AG04449 (cell line): ENCODE measurements at places on chromosomes 5 and 9.

DNA sequence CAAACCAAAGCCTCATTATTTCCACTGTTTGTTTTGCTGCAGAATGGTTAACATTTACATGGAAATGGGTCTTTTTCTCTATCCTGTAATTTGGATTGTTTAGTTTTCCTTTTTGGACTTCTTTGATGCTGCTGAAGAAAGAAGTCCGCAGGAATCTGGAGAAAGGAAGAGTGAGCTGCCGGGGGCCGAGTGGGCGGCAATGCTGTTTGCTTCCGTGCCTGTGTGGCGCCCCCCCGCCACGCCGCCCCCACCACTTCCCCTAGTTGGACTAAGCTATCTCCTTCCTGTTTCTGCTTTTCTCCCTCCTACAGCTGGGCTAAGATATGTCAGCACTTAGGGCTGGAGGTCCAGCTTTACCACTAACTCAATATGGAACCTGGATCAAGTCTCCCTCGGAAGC is 39.7 kb downstream of the ACTL7B start:
- DNase-seq, result no peak

- DNase-seq, result no peak
Observed at GRCh38 chr5:17058438-17058837, 122.3 kb upstream of the MYO10 start.

GRCh38 chr9:128503870-128504269 is 649 bp upstream of the GLE1 start:
- no peak for DNase-seq

DNA sequence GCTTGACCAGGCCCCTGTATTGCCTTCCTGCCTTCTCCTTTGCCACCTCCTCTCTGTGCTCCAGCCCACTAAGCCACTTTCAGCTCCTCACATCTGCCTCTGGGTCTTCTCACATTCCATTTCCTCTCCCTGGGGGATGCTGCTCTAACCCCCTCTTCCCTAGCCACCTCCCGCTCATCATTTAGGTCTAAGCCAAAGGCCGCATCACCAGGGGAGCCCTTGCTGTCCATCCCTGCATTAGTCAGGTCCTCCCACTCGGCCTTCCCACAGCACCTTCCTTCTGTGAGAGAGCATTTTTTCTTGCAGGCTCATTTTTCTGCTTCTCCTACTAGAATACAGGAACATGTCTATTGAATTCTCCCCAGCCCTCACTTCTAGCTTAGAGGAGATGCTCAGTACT is 72.6 kb upstream of the GALNT10 start:
- DNase-seq, result no peak

- no peak for DNase-seq
Observed at GRCh38 chr5:22542340-22542739, 310.8 kb downstream of the CDH12 start.

DNA sequence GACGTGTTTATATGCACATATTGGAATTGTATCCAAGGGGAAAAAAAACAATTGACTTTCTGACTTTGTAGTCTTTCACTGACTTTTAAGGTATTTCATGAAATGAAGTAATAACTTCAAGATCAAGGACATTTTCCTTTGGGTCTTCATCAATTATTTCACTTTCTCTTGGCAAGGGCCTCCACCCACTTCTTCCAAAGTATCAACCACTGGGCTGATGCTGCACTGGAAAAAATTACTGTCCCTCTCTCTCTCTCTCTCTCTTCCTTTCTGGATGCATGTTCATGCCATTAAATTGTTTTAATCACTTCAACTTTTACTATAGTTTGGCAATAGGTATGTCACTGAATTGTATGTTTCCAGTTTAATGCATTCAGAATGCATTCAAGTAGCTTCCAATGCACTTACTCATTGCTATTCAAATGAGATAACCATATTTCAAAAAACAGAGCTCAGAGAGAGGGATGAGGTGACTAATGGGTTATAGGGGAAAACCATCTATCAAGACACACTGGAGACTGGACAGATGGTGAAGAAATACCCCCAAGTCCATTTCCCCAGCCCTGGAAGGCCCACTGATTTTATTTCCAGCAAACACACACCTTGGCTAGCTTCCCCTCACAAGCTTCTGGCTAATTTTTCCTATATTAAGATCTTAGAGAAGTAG is 585.3 kb downstream of the EBF1 start:
- peak; percentile 44 for DNase-seq

DNA sequence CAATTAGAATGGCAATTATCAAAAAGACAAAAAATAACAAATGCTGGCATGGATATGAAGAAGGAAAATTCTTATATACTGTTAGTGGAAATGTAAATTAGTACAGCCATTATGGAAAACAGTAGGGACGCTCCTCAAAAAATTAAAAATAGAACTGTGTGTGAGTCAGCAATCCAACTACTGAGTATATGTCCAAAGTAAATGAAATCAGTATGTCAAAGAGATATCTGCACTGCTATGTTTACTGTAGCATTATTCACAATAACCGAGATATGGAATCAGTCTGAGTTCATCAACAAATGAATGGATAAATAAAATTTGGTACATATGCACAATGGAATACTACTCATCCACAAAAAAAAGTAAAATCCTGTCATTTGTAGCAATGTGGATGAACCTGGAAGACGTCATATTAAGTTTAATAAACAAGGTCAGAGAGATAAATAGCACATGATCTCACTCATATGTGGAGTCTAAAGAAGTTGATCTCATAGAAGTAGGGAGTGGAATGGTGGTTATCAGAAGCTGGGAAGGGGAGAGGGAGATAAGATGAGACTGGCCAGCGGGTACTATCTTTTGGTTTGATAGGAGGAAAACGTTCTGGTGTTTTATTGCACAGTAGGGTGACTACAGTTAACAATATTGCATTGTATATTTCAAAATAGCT is 16.6 kb upstream of the SHC3 start:
- DNase-seq, result no peak

GRCh38 chr9:83056174-83056573 is 6.8 kb downstream of the RASEF start:
- DNase-seq, result no peak

GRCh38 chr5:149644629-149645028 is 63.3 kb downstream of the ARHGEF37 start:
- DNase-seq, result no peak

- no peak for DNase-seq
Observed at GRCh38 chr9:137891588-137892423, 14.2 kb downstream of the CACNA1B start.

DNA sequence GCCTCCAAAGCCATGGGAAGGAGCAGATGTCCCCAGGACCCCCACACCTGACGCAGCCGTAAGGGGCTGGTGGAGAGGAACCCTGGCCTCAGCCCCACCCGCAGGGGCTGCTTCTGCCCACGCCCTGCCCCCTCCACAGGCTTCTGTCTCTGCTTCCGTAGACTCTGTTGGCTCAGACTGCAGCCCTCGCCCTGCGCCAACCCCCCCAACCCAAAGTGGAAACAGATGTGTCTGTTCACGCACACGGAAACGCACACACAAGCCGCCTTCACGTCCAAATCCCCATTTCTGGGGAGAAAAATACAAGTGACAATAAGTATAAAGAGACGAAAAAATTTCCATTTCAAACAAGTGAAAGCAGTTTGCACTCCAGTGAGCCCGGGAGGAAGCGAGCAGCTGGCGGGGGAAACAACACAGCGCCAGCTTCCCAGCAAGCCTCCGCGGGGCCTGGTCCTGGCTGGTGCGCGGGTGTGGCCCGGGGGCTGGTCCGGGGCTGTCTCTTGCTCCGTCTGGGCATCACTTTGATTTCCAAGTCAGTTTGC is 32.6 kb upstream of the RXRA start:
- no peak for DNase-seq

- DNase-seq, result no peak
Observed at GRCh38 chr9:35829764-35830096, 702 bp downstream of the TMEM8B start.

GRCh38 chr5:174326372-174326771 is 280.9 kb downstream of the NSG2 start:
- DNase-seq, result no peak

- DNase-seq, result no peak
Observed at GRCh38 chr5:10552183-10553143, 11.4 kb upstream of the ANKRD33B start.

GRCh38 chr9:113381909-113382411 is 5.2 kb upstream of the HDHD3 start:
- no peak for DNase-seq

GRCh38 chr9:33043671-33044070 is 18.6 kb downstream of the DNAJA1 start:
- no peak for DNase-seq

DNA sequence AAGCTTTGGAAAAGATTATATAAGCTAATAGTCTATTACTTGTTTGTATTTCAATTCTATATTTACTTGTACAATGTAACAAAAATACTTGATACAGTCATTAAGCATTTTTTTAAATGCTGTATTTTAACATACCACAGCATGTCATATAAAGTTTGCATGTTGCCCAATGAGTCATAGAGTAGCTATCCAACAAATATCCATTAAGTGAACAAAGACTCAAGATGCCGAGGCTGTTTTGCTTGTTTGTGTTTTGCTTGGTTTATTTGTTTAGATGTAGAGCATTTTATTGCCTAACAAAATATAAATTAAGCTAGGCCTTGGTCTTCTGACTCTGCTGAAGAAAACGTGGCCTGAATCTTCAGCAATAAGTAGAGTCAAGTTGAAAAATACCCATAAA is 1584.3 kb upstream of the NUDT12 start:
- DNase-seq, result no peak

- DNase-seq, result no peak
Observed at GRCh38 chr9:19030899-19031298, 2.1 kb downstream of the SAXO1 start.

DNA sequence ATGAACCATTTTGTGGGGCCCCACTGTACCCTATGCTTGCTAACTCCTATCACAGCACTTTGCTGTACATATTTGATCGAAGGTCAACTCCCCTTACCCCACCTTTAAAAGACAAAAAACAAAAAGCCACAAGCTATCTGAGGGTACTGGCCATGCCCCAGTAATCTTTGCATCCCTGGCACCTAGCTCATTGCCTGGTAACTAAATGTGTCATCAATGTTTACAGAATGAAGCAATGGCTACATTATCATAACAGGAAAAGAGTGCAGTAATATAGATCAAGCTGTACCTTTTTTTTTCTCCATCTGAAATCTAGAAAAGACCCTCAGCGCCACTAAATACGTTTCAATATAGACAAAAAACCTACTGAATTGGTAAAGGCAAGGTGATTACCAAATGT is 188.0 kb downstream of the ELAVL2 start:
- no peak for DNase-seq

DNA sequence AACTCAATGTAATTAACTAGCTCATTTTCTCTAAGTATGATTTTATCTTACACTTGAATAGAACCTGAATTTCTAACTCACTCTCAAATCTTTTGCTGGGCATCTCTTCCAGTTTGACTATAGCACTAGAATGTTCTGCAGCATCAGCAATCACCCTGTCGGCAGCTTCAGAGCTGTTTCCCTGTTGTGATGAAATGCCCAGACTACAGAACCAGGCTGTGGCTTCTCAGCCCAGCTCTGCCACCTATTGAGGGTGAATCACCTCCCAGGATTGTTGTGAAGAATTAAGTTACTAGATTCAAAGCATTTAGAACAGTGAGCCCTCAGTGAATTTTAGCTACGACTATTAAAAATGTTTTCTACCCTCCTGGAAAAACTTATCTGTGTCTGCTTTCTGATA is 90.4 kb upstream of the ANKRD55 start:
- DNase-seq, result peak; percentile 28

DNA sequence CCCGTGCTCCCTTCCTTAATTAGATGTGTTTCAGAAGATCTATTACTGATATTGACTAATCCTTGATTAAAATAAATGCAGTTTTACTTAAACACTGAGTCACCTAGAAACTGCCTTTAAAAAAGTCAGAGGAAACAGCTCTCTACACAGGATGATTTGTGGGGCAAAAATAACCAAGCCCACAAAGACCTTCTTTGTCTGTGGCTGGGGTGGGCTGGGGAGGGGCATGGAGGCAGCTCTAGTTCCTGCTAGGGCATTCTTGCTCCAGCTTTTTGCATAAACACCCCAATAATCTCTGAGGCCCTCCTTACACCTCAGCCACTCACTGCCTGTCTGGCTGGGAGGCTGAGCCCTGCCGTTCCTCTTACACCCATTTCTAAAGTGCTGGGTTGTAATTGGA is 227.6 kb upstream of the DAP start:
- no peak for DNase-seq

DNA sequence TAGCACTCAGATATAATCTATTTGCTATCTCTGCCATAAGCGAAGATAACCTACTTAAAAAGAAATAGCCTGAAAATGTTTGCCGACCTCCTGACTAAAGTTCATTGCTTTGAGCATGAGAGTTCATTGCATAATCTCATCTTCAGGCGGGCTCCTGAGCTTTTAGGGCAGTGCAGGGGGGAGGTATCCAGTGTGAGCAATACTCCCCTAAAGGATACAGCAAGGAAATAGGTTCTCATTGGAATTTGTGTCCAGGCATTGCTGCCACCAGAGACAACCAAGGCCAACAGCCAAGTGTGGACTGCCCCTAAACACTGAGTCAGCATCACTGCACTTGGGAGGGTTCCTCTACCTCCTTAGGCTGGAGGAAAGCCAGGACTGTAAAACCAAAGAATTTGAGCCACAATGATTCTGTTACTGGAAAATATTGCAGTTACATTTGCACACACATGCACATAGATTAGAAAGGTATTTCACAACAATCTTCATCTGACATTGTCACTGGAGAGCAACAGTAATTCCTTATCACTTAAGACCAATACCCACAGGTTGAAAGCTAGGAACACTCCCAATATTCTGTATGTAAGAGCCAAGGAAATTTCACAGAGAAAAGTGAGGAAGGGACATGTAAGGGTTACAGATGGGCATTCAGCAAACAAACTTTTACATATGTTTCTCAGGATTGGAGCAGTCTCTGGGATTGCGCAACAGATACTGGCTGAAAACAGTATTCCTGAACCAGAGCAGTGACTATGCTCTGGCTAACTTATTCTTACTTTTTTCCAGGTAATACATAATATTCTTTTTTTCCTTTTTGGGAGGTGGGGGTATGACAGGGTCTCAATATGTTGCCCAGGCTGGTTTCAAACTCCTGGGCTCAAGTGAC is 98.6 kb upstream of the TLE1 start:
- DNase-seq, result peak; percentile 80

DNA sequence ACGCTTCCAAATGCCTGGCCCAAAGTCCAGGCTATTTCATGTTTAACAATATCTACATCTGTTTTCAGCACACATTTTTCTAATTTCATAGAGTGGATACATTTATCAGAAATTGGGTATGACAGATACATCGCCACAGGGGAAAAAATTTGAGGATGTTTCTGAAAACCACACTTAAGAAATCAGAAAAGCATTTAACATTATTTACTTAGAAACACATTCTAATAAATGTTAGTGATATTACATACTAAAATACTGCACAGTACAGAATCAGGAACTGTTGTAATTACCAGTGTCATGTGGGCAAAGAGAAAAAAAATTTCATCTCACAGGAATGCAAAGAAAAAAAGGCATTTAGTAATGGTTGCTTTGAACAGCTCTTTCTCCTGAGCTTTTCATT is 310.5 kb upstream of the KIF2A start:
- DNase-seq, result no peak

DNA sequence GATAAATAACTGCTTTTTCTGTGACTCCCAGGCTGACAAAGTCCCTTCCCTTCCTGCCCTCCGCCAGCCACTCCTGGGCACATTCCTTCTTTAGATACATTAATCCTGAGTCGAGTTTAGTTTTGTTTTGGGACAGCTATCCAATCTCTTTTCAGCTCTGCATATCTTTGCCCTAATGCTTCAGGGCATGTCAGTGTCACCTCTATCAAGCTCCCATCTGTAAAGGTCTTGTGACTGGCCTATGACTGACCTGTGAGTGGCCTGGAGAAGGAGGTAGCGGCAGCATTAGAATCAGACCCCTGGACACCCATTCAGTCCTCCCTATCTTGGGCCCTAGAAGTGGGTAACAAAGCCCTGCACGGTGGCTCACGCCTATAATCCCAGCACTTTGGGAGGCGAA is 34.0 kb upstream of the KLF4 start:
- no peak for DNase-seq
